ENCODE measurements at places on chromosomes 13 and 19.

DNA sequence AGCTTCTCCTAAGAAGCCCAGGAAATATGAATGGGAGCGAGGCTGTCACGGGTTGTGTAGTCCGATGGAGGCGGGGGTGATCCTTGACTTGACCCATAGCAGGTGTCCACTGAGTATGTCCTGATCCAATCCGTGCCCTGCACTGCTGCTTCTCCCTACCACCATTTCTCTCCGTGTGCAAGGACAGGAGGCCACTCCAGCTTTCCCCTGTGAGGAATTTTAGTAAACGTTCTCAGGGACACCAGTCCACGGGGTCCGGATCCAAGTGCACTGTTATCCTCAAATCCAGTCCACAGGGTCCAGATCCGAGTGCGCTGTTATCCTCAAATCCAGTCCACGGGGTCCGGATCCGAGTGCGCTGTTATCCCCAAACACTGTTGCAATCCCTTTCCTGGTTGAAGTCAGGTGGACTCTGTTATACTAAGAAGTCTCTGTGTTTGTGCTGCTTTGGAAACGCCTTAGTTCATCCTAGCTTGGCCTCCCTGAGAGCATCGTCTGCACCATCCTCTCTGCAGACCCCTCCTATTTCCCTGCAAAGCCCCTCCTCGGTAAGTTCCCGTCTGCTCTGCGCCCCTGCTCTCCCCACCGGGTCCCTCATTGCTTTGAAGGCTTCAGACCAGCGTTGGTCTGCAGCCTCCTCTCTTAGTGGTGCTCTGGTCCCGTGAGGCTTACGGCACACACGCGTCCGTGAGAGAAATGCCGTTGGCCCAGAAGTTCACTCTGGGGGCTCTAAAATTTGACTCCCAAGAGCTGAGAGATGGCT is 303.5 kb downstream of the TEX29 start:
- no peak for DNase-seq

- peak; percentile 84 for DNase-seq
Observed at GRCh38 chr19:38277969-38278680, 13.8 kb downstream of the SPINT2 start.

DNA sequence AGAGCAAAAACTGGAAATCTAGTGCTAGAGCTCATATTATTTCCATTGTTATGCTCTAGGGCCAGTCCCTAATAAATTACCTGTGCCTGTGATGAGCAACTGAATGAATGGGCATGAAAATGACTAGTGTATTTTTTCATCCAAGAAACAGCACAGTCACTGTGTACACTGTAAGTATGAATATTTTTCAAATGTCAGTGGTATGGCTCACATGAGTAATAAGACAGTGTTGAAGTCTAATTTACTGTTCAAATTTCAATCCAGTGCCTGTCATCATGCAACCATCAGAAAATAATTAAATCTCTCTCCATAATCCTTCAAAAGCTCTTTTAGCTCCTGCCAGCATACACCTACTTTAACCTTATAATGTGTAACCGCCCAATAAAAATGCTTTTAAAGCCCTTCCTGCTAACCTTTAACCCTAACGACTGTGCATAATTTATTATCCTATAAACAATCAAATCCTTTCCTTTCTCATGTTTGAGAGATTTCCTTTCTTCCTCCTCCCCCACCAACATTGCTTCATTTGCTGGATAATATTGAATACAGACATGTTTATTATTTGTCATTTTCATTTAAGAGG is 378.3 kb downstream of the GPC5 start:
- DNase-seq: no peak

DNA sequence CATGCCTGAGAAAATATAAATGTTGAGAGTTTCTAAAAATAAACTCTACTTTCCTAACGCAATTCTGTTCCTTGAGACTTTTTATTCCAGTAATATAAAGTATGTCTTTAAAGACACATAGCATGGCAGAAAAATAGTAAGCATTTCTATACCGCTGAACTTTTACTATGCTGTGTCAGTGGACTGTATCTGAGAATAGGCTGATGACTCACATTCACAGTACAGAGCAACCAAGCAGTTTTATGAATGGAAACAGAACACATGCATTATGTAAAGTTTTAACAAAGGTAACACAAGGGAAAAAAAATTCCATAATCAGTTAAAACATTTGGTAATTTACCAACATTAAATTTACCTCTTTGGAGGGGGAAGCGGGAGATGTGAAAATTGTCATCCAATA is 38.4 kb downstream of the ZDHHC20 start:
- DNase-seq: no peak

DNA sequence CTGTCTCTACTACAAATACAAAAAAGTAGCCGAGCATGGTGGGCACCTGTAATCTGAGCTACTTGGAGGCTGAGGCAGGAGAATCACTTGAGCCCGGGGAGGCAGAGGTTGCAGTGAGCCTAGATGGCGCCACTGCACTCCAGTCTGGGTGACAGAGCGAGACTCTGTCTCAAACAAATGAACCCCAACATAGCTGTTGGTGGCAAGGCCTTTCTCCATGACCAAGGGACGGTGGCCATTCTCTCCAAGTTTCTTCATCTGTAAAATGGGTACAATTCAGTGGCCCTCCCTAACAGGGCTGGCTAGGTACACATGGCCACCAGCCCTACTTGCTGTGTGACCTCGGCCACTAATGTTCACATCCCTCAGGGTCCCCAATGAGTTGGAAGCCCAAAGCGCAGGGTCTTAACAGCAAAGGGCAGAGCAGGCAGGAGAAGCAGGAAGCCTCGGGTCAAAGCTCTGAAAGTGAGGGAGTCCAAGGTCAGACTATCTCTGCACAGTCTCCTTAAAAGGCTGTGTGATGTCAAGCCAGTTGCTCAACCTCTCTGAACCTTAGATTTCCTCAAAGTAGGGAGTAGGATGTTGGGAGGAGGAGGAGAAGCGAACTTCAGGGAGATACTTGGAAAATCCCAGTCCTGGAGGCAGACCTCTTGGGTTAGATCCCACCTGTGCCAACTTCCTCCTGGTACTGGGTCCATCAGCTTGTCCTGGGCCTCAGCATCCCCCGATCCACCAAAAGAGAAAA is 2.7 kb downstream of the JUND start:
- DNase-seq: no peak

- DNase-seq: no peak
Observed at GRCh38 chr13:29693275-29693945, 97.9 kb upstream of the SLC7A1 start.

DNA sequence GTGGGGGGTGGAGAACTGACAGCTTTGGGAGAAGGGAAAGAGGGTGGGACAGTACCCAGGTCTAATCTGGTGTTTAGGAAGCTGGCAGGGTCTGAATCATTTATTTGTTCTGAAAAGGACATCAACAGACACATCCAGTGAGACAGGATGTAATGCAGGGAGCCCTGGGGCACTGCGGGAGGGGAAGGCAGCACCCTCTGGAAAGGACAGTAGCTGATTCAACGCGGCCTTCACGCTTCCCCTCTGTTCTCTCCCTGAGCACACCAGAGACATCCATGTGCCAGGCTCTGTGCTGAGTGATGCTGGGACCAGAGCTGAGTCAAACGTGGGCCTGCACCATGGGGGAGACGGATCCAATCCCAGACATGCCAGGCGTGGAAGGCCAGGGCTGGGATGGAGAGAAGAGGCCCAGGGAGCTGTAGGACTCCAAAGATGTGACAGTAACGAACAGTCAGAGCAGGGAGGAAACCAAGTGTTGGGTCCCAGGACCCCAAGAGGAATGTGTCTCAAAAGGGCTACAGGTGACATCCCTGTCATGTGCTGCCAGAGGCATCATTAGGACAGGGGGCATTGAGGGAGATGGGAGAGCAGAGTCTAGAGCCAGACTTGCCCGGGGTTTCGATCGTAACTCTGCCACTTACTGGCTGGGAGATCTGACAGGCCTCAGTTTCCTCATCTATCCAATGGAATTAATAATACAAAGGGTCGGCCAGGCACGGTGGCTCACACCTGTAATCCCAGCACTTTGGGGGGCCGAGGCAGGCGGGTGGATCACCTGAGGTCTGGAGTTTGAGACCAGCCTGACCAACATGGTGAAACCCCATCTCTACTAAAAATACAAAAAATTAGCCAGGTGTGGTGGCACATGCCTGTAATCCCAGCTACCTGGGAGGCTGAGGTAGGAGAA is 1.7 kb downstream of the ETFB start:
- peak; percentile 26 for DNase-seq

DNA sequence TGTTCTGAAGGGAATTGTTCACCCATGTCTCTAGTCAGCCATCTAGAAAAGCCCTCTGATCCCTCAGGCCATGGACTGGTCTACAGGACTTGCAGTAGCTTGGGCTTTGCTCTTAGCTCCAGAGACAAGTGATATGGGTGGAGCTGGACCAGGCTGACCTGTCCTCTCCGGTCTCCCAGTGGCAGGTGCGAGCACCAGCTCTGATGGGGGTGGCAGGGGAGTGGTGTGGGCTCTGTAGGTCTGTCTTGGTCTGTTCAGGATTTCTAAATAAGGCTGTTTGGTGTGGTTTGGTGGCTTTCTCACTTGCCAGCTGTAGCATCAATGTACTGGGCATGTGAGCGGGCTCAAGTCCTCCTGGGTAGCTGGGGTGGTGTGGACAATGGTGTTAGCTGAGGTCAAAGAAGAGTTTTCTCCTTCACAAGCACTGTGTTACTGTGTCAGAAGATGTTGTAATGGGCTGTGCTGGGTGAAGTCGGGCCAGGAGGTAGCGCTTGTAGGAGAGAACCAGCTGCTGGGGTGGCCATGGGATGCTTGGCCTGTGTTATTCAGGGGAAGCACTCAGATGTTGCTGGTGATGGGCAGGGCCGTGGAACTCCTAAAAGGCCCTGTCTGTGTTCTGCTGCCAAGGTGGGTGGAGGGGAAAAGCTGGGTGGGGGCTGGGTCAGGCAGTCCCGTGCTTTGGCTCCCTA is 16.9 kb downstream of the GPC6 start:
- no peak for DNase-seq

GRCh38 chr19:49512970-49513745 is 697 bp downstream of the FCGRT start:
- DNase-seq: peak; percentile 70

DNA sequence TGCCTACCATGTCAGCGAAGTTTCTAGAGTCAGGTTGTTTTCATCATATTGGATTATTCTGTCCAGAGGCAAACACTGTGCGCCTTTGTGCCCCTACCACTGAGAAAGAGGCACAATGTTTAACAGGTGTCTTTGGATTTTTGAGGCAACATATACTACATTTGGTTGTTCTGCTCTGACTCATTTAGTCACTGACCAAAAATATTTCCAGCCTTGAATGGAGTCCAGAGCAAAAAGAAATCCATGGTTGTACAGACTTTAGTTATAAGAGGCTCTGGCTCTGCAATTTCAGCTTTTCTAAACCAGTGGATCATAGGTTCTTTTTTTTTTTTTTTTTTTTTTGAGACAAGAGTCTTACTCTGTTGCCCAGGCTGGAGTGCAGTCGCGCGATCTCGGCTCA is 35.7 kb downstream of the LACC1 start:
- no peak for DNase-seq

- DNase-seq: no peak
Observed at GRCh38 chr13:30371649-30372265, 50.5 kb upstream of the UBE2L5 start.

GRCh38 chr19:48325265-48325910 is at the start of gene EMP3:
Gene EMP3, plus strand, starts transcription at chr19:48325552. Its CDS starts 1,293 bp downstream, at chr19:48326845.
- DNase-seq: peak; percentile 84

DNA sequence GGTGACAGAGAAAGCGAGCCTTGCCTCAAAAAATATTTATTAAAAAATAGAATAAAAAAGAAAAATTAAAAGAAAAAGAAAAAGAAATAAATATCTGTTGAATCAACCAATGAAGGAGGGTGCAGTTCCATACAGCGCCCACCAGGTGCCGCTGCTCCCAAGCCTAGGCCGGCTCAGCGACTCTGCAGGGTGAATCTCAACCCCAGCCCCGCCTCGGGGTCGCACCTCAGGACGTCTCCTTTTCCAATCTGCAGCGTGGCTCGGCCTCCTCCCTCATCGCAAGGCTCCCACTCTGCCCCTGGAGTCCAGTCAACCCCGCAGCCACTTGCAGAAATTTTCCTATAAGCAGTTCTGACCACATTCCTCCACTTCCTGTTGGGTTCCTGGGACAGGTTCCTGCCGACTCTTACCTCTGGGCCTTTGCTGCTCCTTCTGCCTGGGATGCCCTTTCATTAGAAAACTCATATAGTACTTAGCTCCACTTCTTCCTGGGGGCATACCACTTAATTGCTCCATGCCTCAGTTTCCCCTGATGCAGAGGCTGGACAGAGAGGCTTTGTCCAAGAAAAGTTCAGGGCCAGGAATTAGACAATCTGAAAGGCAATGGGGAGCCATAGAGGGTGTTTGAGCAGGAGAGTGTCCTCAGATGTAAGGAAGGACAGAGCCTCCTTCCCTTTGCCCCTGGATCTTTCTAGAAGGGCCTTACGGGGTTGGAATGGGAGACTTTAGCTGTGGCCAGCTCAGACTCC is 24.3 kb downstream of the NFILZ start:
- peak; percentile 53 for DNase-seq

DNA sequence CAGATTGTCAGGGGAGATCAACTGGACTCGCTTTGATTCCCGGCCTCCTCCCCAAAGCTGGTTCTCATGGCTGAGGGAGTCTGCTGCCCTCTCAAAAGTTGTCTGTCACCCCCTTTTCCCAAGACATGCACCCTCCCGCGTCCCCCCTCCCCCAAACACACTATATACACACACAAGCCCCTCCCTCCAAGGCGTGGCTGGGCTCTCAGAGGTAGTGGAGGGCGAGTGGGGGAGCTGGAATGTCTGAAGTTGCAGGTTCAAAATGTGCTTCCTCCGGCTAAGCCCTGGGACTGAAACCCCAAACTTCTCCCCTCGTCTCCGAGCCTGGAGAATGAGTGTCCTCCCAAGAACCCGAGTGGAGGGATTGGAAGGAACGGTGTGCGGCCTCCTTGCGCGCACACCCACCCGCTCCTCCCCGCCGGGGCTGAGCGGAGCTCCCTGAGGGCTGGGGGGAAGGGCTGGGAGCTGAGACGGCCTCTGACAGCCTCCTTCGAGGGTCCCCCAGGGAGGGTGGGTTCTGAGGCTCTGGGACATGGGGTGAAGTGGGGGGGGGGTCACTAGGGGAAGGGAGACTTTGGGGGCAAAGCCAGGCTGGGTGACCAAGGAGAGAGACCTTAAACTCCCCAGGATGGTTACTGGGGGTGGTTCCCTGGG is 9.9 kb upstream of the MEIS3 start:
- DNase-seq: no peak

GRCh38 chr19:47895165-47895782 is 9.2 kb upstream of the SULT2A1 start:
- DNase-seq: no peak

GRCh38 chr13:38686577-38687245 is at the start of gene FREM2:
Gene FREM2, plus strand, starts transcription at chr13:38687077. Its CDS starts 268 bp downstream, at chr13:38687345.
- DNase-seq: no peak

GRCh38 chr13:110980921-110981320 is 66.1 kb upstream of the ANKRD10 start:
- DNase-seq: no peak

- no peak for DNase-seq
Observed at GRCh38 chr19:4986471-4986891, 17.6 kb downstream of the KDM4B start.

- DNase-seq: no peak
Observed at GRCh38 chr19:47444388-47444821, 25.1 kb upstream of the MEIS3 start.

All from left cardiac atrium (tissue), 4 donors.